NCI-H1417 (cell line): ENCODE measurements at places on chromosomes 1 and 21.

DNA sequence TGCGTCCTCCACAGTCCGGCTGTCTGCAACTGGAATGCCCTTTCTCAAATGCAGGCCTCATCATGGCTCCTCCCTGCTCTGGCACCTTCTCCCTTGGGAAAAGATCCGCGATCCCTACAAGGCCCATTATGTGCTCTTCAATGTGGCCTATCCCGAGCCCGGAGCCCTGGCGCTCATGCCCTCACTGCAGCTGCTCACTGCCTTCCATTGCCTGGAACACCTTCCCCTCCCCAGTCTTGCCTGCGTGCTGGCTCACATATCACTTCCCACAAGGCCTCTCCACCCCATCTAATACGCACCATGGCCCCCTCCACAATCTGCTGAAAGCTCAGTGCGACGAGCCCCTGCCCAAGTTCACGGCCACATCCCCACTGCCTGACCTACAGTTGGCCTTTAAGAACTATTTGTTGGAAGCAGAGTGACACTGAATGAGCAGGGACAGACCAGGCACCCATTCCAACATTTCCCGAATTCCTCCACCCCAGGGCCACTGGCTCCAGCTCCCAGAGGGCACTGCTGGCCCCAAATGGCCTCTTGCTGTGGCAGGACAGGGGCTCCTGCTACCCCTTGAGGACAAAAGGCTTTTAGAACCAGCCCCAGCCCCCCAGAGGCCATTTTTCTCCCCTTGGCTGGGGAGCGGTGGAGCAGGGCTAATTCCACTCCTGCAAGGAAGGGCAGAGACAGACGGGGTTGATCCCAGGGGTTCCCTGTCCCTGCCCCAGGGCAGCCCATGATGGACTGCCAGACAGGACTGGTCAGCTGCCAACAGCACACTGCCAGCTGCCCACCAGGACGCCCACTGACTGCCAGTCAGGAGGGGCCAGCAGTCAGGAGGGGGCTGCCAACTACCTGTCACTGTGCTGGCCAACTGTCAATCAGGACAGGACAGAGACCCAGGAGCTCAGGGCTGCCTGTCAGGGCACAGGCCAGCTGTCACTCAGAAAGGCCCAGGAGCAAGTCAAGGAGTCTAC, 64.8 kb downstream of the DHRS3 start:
- DNase-seq = no peak

DNA sequence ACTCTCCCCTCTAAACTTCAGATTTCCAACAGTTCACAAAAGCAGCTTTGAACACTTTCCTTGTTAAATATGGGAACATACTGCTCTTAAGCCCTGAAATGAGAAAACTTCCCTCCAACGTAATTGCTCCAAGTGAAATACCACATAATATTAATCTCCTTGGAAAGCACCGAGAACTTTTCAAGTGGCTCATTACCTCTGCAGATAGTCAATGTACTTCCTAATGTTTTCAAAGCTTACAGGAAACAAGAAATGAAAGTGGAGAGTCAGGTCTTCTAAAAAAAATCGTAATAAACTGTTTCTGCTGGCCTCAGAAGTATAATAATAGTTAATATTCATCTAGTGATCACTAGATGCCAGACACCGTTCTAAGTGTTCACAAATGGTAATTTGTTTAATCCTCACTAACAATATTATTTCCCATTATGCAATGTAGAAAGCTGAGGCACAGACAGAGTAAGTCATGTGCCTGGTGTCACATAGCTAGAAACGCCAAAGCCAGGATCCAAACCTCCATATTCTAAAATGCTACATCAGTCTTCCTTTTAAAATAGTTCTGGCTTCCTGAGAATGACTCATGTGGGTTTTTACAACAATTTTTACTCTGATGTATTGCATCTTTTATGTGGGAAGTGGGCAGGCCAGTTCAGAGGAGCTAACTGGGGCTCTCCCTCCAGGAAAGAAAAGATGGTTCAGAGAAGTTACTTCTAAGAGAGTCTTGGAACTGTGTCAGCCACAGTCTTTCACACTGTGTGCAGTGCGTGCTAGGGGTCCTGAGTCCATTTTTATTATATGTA, 177.2 kb downstream of the PLPPR4 start:
- DNase-seq = no peak

- DNase-seq = no peak
Measured at GRCh38 chr1:25697435-25698217, 81.0 kb downstream of the MAN1C1 start.

- DNase-seq = no peak
Measured at GRCh38 chr21:27293239-27293638, 326.4 kb upstream of the ADAMTS5 start.

- no peak for DNase-seq
Measured at GRCh38 chr21:42777757-42778344, 101.5 kb downstream of the WDR4 start.

DNA sequence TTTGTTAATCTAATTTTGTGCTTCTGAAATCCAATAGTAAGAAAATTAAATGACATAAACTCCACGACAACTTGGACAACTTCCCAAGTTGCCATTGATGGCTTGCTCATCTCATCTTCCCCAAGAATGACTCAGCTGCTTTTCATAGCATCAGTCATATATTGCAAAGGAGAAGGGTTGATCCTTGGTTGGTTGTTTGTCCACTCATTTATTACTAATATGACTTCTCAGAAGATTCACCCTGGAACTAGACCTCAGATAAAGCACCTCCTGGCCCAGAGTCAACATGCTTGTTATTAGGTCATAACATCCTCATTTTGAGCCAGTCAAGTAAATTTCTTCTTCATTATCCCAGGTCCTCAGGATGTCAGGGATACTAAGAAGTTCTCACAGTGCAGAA, 2.3 kb upstream of the LCE3D start:
- no peak for DNase-seq
